Spinal cord (tissue), 10 donors: ENCODE measurements at places on chromosomes 12 and 14.

- no peak overlapping the region for H3K27ac ChIP-seq
- H3K27me3 ChIP-seq = no peaks in the 10 kb centered on the region
- no peak for DNase-seq
- H3K36me3 ChIP-seq = no peaks in the 10 kb centered on the region
Measured at GRCh38 chr14:103390605-103391004, 5.4 kb downstream of the MARK3 start.

DNA sequence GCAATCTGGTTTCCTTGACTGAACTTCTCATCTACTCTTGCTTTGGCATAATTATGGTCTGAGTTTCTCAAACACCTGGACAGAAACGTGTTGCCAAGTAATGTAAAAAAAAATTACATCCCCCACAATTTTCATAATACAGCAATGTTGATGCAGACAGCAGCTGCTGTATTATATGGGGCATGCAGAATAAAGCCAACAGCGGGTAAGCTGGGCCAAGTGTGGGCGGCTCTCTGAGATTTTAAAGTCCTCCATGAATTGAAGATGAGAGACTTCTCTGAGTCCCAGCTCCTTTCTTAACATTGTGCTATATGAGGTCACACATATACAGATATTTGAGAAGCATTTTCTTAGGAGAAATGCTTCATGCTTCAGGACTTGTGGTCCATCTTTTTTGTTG is 881.2 kb downstream of the GALC start:
- H3K36me3 ChIP-seq = no peaks in the 10 kb centered on the region
- DNase-seq = no peak

- H3K27ac ChIP-seq = no peak overlapping the region
- no peaks in the 10 kb centered on the region for H3K27me3 ChIP-seq
- no peaks in the 10 kb centered on the region for H3K36me3 ChIP-seq
- H3K4me3 ChIP-seq = no peak overlapping the region
- peak; percentile 84 for DNase-seq
Measured at GRCh38 chr12:117212563-117213190, 22.4 kb upstream of the FBXO21 start.

DNA sequence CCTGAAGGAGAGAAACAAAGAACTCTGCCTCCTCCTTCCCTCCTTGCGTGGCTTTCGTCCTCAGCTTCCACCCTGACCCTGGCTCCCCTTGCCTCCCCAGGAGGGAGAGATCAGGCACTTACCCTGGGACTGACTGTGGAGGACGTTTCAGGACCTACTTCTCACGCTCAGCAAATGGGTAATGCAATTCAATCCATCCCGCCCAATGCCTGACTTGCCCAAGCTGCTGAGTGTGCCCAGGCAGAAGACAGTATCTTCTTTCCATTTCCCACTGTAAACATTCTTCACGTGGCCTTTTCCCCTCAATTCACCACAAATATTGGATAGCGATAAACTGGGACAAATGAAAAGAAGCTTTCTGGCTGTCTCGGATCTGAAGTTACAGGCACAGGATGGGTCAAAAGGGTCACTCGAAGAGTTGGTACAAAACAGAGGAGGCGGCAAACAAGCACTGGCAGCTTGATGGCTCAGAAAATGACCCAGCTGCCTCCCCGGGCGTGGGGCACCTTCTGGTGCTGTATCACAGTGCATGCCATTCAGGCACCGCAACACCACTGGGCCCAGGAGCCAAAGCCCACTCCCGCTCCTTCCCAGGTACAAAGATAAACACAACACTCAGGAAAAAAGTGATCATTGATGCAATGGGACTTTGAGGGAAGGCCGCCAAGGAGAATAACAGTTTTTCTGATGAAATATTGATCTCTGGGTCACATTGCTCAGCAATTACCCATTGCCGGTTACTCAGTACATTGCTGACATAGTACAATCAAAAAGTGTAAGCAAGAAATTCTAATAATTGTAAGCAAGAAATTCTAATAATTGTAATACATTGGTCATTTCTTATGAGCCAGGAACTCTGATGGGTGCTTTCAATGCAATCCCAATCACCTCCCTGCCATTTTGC is 65.8 kb downstream of the TRIM9 start:
- no peak overlapping the region for H3K4me3 ChIP-seq
- no peak for DNase-seq
- H3K4me1 ChIP-seq = peaks cover 26% of the 10 kb centered on the region

GRCh38 chr12:64790166-64790565 is 31.0 kb upstream of the GNS start:
- H3K27me3 ChIP-seq = no peaks in the 10 kb centered on the region
- no peaks in the 10 kb centered on the region for H3K4me1 ChIP-seq
- no peak for DNase-seq
- H3K36me3 ChIP-seq = no peaks in the 10 kb centered on the region

DNA sequence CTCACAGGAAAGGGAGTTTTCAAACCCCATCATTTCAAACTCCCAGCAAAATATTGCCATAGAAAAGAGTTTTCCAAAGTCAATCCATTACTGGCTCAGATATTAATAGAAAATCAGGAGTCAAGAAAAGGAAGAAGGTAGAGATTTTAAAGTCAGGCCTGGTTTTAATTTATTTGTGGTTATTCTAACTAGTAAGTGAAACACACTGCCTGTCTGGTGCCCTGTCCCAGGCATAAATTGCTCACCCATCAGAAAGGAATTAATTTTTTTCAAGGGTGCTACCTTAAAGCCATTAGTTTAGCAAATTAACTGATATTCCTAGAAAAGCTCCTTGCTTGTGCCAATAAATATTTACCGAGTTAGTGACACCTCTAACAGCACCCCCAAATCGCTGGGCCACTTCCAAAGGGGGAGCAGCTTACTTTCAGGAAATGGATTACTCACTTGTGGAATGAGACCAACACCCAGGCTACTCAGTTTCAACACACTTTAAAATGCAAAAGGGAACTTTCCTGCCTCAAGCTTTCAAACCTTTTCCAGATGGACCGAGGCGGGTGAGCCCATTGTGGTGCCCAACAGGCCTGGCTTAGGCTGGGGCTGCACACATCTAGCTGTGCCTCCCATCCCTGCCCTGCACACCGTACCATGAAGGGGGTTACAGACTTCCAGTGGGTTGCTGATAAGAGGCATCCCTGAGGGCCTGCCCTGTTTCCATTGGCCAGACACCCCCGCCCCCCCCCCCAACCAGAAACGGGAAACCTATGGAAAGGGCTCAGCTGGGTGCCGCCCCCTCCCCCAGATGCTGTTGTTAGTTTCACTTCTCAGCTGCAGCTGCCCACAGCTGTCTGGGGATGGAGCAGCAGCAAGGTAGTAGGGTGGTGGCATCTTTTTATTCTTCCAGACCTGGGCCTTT is 117.2 kb downstream of the SAMD4A start:
- DNase-seq = no peak
- H3K4me1 ChIP-seq = peaks cover 4% of the 10 kb centered on the region
- H3K27ac ChIP-seq = peak overlapping the region; percentile 33
- no peak overlapping the region for H3K4me3 ChIP-seq
- no peaks in the 10 kb centered on the region for H3K36me3 ChIP-seq
- H3K27me3 ChIP-seq = no peaks in the 10 kb centered on the region

DNA sequence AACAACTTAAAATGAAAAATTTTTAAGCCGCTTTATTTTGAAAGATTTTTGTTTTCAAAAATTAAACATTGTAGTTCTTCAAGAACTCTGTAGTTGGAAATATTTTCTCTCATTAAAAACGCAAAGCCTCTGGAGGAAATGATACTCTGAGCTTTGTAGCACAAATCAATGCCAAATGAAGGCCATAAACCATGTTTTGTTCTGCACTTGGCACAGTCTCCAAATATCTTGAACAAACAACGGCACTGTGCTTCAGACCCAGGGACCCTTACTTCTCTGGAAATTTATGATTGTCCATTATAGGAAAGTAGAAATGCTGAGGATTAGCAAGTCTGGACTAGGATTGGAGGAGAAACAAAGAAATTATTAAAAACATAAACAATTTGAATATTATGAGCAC is 160.8 kb upstream of the BMP4 start:
- no peak overlapping the region for H3K4me3 ChIP-seq
- DNase-seq = no peak
- H3K4me1 ChIP-seq = no peaks in the 10 kb centered on the region
- H3K27ac ChIP-seq = no peak overlapping the region
- H3K27me3 ChIP-seq = no peaks in the 10 kb centered on the region

DNA sequence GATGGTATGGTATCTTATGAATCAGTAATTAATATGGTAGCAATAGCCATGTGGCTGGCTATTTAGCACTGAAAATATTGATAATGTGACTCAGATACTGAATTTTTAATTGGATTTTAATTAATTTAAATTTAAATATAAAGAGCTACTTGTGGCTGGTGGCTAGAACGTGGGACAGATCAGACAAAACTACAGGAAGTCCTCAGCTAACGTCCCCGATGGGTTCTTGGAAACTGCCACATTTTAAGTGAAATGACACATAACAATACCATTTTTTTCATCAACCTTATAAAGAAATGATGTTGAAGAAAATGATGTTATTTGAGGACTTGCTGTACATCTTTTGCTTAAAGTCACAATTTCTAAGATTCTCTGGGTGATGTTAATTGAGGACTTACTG is 138.1 kb upstream of the FLRT2 start:
- no peak for DNase-seq
- H3K36me3 ChIP-seq = no peaks in the 10 kb centered on the region
- no peak overlapping the region for H3K27ac ChIP-seq
- H3K4me3 ChIP-seq = no peak overlapping the region

GRCh38 chr14:31205681-31206535 is 1.7 kb downstream of the HECTD1 start:
- H3K4me3 ChIP-seq = peak overlapping the region; percentile 64
- H3K4me1 ChIP-seq = peaks cover 11% of the 10 kb centered on the region
- peaks cover 3% of the 10 kb centered on the region for H3K36me3 ChIP-seq
- H3K27me3 ChIP-seq = no peaks in the 10 kb centered on the region
- DNase-seq = no peak
- peak overlapping the region; percentile 95 for H3K27ac ChIP-seq
